Esophagus squamous epithelium (tissue), 5 donors: ENCODE measurements at places on chromosomes 4 and X.

DNA sequence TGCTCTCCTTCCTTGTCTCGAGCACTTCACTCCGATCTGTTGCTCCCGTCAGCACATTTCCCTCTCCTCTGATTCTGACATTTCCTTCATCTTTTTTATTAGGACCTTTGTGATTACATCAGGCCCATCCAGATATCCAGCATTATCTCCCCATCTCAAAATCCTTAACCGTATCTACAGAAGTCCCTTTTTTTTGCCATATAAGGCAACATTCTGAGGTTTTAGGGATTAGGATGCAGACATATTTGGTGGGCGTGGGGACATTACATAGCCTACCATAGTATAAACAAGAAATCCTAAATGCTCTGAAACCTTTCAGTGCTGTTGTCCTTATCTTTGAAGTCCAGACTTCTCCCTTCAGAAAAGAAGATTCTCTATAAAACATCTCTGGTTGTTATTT, 505.0 kb upstream of the PITX2 start:
- DNase-seq, result no peak

DNA sequence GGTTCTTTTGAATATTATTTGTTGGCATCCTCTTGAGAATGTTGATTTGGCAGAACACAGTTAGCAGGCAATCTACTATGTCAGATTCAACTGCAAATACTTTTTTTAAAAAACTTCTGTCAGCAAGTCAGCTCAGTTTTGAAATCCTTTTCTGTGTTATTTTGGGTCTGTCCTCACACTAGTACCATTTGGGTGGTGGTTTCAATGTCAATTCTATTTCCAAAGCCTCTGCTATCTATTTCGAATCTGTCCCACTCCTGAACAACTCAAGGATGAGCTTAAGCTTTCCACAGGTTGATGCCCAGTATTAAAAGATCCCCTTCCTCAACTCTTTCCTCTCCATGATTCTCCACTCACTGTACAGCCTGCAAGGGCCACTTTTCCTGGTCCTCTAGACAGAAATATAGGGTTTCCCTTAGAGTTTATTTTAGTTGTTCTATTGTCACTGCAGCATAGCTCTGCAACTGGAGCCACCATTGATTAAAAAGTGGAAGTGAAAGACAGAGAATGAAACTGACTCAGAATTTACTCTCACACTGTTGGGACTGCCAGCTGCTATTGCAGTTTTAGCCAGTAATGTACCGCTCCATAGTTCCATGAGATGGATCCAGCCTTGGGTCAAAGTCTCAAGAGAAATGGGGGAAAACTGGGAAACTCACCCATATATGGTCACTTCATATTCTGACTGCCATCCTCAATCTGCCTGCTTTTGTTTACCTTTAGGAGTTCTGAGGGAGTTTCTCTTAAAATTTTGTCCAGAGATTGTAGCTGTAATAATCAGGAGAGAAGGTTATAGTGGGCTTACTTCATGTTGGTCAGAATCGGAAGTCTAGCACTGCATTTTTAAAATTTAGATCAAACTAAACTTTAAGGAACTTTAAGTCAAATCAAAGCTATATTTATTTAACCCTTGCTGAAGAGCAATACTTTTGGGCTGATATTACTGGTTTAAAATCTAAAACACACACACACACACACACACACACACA, 14.6 kb downstream of the HDX start:
- no peak for DNase-seq

DNA sequence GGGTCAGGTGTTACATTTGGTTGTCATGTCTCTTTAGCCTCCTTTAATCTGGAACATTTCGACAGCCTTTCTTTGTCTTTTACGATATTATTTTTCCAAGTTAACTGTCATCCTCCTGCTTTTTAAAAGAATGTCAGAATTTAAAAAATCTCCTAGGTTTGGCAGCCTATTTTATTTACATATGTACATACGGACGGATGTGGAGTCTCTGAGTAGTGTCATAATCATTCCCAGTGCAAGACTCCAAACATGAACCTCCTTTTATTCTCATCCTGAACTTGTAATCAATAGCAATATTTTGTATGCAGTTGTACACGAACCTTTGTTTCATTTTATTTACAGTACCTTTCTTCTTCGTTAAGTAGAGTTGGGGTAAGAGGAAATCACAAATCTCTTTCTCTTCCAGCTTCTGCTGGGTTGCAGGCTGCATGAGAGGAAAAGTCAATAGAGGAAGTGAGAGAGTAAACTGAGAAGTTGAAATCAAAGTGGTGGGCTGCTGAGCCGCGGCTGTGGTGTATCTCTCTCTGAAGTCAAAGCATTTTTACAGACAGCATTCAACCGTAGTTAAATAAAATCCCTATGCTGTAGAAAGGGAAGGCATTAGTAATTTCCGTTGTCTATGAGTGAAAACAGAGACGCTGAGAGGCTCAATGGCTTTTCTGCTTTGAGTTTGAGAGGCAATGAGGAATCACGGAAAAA, 53.9 kb upstream of the RPS6KA3 start:
- no peak for DNase-seq

GRCh38 chr4:44016570-44017421, 431.8 kb downstream of the KCTD8 start:
- DNase-seq, result no peak

DNA sequence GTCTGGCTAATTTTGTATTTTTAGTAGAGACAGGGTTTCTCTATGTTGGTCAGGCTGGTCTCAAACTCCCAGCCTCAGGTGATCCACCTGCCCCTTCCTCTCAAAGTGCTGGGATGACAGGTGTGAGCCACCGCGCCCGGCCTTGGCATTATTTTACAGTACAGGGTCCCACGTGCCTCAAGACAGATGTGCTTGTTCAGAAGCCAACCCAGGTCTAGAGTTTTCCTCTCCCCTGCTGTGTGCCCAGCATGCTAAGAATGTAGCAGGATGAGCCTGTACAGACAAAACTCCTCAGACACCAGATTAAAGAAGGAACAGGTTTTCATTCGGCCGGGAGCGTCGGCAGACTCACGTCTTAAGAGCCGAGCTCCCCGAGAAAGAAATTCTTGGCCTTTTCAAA, 42.2 kb downstream of the CRLF2 start:
- DNase-seq, result no peak

DNA sequence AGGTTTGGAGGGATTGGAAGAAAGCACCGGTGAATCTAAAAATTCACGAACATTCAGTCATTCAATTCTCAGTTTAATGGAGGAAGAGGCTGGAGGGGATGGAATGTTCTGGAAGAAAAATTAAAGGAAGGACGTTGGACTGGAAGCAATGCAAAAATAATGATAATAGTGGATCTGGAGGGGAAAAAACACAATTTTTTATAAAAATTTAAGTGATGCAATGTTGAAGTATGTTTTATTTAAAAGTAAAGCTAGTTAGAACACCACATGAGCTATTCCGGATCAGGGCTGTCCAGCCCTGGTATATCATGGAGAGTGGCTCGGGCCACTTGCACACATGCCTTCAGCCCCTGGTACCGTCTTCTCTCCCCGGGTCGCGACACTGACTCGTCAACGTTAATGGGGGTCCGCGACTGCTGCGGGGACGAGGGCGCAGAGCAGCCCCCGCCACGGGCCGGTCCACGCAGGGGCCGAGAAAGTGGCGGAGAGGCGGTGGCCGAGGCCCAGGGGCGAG, 204.6 kb downstream of the TENM3 start:
- no peak for DNase-seq

GRCh38 chr4:170801771-170802170, 712.0 kb upstream of the AADAT start:
- DNase-seq, result no peak

GRCh38 chr4:75922588-75922987, 18.2 kb downstream of the NAAA start:
- no peak for DNase-seq

DNA sequence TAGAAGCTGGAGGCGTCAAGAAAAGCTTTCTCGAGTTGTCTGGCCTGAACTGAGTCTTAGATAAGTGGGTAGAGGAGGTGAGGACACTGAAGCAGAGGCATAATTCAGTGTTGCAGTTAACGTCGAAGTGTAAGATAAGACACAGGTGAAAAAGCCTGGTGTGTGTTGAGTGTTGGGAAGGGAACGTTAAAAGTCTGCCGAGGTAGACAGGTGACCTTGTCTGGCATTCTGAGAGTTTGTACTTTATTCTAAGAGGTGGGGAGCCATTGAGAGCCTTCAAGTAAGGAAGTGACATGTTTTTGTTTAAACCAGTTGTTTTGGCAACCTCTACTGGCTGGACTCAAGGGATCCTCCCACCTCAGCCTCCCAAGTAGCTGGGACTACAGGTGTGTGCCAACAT, 219.1 kb downstream of the SHROOM3 start:
- no peak for DNase-seq

DNA sequence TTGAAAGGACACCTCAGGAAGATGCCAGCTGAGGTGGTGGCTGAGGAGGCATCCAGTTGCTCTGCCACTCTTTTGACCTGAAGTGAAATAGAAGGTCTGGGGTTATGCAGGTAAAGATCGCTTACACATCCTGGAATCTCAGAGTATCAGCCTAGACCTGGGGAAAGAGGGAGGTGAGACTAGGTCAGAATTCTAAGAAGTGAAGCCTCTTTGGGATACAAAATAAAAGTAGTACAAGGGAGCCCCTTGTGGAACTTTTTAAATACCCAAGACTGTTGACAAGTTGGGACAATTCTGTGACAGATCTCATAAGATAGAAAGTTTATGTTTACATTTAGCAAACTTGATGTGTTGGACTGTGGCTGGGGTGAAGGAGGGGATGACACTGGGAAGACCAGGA, 263.1 kb downstream of the SPRY1 start:
- no peak for DNase-seq

DNA sequence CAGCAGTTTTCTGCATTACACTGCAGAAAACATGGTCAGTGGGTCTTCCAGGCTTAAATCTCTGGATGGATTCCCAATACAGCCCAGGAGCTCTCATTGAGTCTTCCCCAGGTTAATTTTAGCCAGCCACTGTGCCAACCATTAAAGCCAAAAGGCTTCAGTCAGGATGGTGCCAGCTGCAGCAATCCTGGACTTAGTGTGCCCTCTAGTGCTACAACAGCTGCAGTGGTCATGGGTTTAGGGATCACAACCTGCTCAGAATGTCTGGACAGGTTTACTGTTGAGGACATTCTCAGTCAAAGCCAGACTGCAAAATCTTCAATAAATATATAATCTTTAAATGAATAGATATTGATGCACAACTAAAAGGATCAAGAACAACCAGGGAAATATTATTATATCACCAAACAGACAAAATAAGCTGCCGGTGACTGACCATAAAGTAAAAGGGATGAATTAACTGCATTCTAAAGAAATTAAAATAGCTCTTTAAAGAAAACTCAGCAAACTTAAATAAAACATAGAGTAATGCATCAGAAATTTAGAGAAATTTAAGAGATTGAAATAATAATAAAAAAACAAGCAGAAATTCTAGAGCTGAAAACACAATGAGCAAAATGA, 639.9 kb downstream of the SPOCK3 start:
- DNase-seq, result no peak

- DNase-seq, result no peak
Observed at GRCh38 chrX:124592744-124593143, 246.4 kb downstream of the SH2D1A start.
